Activated T-cell treated with anti-CD3 and anti-CD28 coated beads for 48 hours (primary cell): ENCODE measurements at places on chromosomes 13 and 19.

- peak; percentile 69 for DNase-seq
Observed at GRCh38 chr13:114148521-114148855, 16.1 kb upstream of the RASA3 start.

DNA sequence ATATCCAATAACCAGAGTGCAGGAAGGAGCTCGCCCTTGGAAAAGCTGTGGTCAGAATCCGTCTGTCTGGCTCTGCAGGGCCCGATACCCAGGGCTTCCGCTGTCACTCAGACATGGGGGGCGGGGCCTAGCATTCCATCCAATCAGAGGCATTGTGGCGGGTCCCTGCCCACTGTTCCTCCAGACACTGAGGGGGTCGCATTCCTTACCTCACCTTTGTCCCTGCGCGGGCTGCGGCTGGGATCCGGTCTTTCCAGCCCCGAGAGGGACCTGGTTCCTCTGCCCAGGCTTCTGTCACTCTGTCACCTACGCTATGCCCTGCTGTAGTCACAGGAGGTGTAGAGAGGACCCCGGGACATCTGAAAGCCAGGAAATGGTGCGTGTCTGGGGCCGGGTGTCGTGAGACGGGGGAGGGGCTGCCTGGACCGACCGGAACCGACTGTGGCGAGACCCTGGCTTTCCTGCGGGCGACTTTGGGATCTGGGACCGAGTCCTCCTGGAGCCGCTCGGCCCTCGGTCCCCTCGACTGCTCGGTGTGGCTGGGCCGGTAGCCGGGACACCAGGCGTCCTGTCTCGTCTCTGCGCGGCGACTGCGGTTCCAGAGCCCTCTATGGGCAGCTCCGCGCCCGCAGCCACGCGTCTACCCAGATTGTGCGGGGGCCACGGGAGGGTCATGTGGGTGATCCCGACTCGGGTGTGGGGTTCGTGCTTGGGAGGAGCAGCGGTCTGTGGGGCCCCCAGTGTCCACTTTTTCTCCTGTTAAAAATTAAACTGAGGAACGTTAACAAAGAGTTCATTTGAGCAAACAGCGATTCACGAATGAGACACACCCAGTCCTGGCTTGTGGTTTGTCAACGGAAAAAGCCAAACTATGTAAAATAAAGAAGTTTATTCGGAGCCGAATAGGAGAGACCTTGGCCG, at the start of gene ZNF69:
TSS of gene ZNF69 (plus strand) at position 172 of the 921 bp plus-strand sequence. CDS start at position 314, 142 bp downstream.
- peak; percentile 60 for DNase-seq

- DNase-seq, result no peak
Observed at GRCh38 chr19:39004403-39004802, 27.9 kb downstream of the FBXO27 start.

GRCh38 chr19:940591-941291, 14.9 kb downstream of the ARID3A start:
- DNase-seq, result peak; percentile 56

GRCh38 chr19:17202249-17202648, 12.9 kb upstream of the USE1 start:
- DNase-seq, result no peak

GRCh38 chr19:46381756-46382345, 31.5 kb downstream of the CCDC8 start:
- no peak for DNase-seq

DNA sequence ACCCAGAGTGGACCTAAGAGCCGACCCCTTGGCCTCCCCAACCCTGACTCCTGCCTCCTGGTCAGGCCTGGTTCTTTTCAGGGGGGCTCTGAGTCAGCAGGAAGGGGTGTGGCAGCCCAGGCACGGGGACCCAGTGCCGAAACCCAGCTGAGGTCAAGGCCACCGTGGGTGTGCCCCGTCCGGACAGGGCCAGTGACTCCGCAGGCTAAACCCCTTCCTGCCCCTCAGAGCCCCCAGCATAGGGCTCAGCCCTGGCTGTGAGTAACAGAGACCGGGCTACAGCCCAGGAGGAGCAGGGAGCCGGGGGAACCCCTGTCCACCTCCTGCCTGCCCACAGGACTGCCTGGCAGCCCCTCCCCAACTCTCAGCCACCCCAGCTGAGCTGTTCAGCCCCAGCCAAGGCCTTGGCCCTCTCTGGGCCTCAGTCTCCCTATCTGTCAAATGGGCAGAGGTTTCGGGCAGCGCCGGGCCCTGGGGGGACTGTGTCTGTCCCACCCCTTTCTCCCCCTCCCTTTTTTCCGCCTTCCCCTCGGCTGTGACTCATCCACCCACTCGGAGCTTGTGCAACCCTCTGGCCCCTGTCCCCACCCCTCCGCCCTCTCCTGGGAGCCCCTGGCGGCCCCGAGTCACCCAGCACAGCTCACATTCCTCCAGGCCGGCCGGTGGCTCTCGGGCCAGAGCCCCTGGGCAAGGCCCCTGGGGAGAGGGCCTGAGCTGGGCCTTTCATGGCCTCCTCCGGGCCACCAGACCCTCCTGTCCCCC, 8.6 kb downstream of the ZBTB7A start:
- DNase-seq, result peak; percentile 56

- DNase-seq, result no peak
Observed at GRCh38 chr19:54287456-54287855, 6.5 kb upstream of the LILRB2 start.

GRCh38 chr19:35231956-35232645, 3.6 kb upstream of the FAM187B start:
- DNase-seq, result no peak

GRCh38 chr13:97539651-97540610, 106.0 kb downstream of the RAP2A start:
- no peak for DNase-seq
